ENCODE measurements at places on chromosomes 5 and 9.

GRCh38 chr9:104968025-104968982 lies 40.3 kb upstream of the ABCA1 start:
- peak; percentile 96 for DNase-seq

DNA sequence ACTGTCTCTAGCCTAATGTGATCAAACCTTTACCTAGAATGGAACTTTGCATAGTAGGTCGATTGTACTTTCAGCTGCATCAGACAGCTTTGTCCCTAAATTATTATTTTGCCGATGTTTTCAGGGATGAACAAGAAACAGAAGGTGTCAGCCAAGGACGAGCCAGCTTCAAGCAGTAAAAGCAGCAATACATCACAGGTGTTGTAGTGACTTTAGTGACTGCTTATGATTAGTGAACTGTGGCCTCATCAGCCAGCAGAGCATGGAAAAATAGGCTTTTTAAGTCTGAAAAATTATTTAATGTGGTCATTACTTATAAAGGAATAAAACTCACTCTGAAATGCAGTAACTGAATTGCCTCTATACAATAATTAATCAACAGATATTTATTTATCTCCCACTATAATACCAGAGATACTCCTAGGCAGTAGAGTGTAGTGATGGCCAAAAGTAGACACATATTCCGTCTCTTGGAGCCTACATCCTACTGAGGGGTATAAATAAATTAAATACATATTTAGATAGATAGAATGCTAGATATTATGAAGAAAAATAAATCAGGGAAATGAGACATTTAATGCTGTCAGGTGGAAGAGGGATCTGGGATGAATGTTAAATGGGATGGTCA lies 166.3 kb downstream of the PARP8 start:
- DNase-seq, result no peak

DNA sequence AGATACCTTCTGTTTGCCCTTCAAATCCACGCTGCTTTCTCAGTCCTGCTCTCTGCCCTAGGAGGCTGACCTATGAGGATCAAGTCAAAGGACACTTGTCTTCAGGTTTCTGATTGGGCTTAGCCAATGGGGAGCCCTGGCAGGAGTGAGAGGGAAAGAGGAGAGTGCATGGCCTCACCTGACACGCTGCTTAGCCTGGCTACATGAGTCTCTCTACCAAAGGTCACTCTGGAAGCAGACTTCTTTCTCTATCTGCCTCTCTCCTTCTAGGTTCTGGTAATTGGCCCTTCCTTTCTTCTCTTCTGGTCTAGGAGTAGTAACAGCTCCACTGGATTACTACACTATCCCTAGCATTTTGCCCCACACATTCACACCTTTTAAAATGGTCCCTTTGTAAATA lies 13.1 kb downstream of the ARSB start:
- DNase-seq, result no peak

DNA sequence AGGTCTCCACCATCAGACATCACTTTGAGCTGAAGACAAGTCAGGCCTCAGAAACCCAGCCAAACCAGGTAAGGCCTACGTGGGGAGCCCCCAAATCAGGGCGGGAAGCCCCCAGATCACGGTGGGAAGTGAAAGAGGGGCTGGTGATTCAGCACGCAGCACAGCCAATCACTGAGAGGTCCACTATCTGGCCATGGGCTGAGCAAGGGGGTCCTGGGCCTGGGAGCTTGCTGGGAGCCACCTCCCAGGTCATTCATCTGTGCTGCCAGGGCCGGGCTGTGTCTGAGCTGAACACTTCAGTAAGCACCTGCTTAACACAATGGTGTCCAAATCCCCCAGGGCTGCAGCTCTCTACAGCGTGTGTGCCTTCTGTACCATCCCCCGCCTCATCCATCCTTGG lies 15.5 kb downstream of the MED10 start:
- DNase-seq, result no peak

GRCh38 chr5:164950927-164951326 lies 1445.5 kb downstream of the MAT2B start:
- DNase-seq, result no peak

- no peak for DNase-seq
Measured at GRCh38 chr5:90092734-90093133, 316.8 kb downstream of the CETN3 start.

- DNase-seq, result no peak
Measured at GRCh38 chr5:61578858-61579503, 246.9 kb downstream of the ZSWIM6 start.

- DNase-seq, result no peak
Measured at GRCh38 chr9:32577316-32577715, 4.4 kb upstream of the NDUFB6 start.

GRCh38 chr5:73493421-73493820 lies 4.8 kb upstream of the BTF3 start:
- DNase-seq, result no peak

DNA sequence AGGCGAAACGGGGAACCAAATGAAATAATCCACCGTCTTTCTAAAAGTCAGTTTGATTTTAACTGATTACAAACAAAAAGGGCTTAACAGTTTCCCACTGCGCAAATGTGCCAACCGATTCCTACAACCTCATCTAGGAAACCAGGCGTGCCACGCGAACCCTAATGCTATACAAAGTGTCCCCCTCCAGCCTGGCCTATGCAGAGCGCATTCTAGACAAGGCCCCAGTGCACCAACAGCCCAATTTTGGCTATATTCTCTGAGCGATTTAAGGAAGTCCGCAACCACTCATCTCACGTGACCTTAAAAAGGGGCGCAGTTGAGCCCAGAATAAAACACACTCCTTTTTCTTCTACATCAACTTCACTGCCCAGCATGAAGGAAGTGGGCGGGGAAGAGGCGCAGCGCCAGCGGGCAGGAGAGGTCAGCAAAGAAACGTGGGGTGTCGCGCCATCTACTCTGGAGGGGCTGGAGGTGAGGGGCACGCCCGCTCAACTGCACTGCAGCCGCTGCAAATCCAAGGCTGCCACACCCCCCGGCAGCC lies 779 bp downstream of the FAM13B start:
- no peak for DNase-seq

- DNase-seq, result no peak
Measured at GRCh38 chr9:31608881-31609280, 775.6 kb upstream of the ACO1 start.

- no peak for DNase-seq
Measured at GRCh38 chr5:59988396-59988795, 94.9 kb upstream of the PDE4D start.

DNA sequence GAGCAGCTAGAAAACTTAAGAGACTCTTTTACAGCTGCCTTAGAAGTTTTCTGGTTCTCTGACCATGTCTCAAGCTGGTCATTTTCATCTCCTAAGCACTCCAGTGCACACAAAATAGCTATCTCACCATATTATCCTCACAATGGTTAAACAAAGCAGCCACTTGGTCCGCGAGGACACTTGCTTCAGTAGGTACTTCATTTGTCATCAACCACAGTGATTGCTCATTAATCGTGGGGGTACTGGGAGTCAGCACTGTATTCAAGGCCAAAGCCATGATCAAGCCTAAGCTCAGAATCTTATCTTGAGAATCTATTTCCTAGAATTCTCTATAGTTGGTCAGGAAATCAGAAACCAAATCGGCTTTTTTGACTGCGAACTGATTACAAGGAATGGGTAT lies 2.9 kb downstream of the ARL14EPL start:
- no peak for DNase-seq

DNA sequence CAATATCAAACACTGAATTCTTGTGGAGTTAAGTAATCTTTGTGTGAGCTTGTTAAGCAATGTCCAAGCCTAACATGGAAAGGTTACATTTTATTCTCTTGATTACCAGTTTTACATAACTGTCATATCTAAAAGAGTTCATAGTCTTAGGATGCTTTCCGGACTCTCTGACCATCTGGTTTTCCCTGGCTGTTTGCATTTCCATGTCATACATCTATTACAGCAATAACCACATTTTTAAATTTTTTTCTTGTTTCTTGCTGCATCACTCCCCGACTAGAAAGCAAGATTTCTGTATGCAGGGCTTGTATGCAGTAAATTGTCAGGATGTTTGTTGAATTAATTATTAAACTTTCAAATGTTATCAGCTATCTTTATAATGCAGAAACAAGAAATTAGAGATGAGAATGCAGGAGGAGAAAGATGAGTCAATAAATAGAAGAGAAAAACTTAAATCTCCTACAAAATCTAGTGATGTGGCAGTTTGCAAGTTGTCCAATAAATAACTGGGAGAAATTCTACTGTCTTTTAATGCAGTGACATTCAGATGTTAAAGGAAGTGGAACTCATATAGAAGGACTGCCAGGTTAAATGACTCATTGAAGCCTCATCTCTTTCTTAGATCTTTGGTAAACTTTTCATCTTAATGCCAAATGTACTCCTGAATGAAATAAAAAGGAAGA lies 179.6 kb upstream of the SGCD start:
- DNase-seq, result peak; percentile 55

DNA sequence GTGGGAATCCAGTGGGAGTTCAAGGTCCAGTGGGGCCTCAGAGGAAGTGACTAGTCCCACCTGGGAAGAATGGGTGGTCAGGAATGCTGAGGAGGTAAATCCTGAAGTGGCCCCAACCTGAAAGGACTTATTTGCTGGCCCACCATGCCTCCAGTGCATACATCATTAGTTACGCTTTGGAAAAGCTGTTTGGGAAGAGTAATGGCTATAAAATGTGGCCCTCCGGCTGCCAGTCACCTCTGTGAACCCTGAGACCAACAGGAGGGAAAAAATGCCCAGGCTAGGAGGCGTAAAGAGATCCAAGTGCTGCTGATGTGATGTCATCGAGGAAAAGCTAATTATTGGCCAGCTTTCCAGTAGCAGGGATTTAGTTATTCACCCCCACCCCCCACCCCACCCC lies 2.7 kb upstream of the SLC26A2 start:
- DNase-seq, result no peak

- DNase-seq, result no peak
Measured at GRCh38 chr5:169832845-169833244, 147.4 kb downstream of the INSYN2B start.

DNA sequence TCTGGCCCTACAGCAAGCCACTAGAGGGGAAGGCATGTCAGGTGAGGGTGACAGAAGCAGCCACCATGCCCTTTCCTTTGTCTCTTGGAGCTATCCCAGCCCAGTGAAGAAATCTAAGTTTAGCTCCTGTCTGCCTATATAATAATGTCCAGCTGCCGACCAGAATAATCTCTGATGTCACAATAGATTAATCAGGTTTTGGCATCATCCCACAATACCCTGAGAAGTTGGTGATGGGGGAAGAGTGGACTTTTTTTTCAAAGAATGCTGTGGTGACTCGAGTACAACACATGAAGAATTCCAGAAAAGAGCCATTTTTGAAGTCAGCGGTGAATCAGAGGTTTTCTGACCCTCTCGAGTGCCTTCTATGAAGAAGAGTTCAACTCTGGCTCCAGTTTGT lies 1.7 kb upstream of the TSLP start:
- peak; percentile 16 for DNase-seq

DNA sequence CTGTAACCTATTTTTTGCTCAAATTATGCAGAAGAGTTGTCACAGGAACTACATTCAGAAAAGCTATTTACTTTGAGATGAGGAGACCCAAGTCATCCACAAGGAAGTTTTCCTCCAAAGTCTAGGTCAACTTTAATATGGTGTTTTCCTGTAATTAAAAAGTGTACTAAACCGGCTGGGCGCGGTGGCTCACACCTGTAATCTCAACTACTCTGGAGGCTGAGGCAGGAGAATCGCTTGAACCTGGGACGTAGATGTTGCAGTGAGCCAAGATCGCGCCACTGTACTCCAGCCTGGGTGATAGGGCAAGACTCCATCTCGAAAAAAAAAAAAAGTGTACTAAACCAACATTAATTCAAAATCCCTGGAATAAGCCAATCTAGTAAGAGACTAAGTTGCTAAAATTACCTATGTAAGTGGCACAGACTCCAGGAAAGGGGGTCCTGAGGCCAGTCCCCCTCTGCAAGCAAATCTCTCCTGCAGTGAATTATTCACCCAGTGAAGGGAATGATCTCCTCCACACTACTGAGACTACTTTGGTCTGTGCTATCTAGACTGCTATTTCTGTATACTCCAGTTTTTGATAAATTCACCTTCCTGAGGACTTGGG lies 38.9 kb downstream of the FNBP1 start:
- DNase-seq, result no peak

DNA sequence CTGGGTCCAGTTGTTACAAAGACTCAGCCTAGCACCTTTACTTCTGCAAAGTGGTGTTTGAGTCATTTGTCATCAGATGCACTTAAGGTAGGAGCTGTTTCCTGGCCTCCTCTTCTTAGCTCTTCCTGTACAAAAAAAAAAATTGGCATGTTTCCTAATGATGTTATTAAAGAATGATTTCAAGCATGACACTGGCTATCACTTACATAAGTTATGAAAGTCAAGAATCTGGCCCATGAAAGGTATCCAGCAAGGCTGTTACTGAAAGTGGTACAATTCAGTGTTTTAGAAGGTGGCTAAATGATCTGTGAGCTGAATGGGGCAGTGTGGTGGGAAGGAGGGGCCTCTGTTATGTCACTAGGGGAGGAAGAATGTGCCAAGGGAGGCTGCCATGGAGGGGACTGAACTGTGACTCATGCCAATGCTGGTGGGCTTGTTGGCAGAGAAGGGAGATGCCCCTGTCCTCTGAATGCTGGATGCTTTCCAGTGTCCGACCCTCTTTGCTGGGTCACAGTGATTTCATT lies 175.1 kb upstream of the MAP1B start:
- DNase-seq, result no peak

DNA sequence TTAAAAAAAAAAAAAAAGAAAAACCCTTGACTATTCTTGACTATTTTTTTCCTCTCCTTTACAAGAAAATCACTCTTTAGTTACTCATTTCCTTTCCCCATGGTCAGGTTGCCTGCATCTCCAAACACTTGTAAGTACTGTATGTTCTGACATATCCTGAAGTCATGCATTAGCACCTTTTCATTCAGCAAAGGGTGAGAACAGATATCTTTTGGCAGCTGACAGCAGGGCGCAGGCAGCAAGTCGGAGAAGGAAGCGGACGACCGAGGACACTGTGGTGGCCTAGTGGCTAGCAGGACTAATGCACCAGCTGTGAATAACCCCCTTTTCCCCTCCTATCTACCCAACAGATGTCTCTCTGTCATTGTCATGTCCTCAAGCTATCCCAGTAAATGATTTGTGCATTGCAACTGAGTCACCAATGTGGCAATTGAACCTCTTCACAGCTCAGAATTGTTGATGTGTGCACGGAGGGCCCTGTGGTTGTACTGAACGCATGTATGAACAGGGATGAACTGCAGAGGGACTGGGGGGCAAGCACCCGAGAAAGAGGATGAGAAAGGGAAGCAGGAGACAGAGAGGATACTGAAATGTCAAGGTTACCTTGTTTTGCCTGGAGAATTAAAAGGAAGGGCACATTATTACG lies 996.0 kb upstream of the ARRDC3 start:
- no peak for DNase-seq

GRCh38 chr9:129572517-129572916 lies 48.4 kb downstream of the C9orf50 start:
- DNase-seq, result no peak

- no peak for DNase-seq
Measured at GRCh38 chr9:121386442-121387175, 16.6 kb upstream of the STOM start.

- DNase-seq, result no peak
Measured at GRCh38 chr5:141855265-141856036, 22.8 kb downstream of the PCDH1 start.

- DNase-seq, result no peak
Measured at GRCh38 chr5:30932273-30933017, 261.0 kb upstream of the CDH6 start.
